ENCODE measurements at places on chromosomes 1 and 21.

DNA sequence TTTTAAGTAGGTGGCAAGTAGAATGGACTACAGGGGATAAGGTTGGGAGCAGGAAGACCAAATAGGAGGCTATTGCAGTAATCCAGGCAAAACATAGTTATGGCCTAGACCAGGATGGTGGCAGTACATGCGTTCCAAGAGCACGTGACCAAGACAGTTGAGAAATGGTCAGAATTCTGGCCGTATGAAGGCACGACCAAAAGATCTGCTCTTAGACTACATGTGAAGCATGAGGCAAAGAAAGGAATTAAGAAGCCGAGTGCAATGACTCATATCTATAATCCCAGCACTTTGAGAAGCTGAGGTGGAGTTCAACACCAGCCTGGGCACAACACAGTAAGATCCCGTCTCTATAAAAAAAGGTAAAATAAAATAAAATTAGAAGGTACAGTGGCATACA, 71.3 kb downstream of the LUZP1 start:
- no peak for DNase-seq

GRCh38 chr1:244665771-244666217, 12.9 kb downstream of the DESI2 start:
- no peak for DNase-seq

DNA sequence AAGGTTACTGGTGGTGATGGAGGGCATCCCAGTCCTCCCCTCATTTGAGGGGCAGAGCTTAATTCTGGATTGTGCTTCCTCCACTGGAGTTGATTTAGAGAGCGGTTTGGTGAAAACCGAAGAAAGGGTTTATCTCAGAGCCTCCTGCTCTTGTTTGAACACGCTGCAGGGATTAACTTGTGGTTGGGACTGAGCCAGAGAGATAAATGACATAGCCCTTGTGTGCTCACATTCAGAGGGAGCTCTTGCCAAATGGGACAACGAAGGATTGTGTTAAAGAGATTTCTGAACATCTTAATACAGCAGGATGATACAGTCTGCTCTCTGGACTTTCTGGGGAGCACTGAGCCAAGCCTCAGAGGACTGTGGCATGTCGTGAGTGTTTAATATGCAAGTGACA, 308.2 kb downstream of the DISC1 start:
- DNase-seq: no peak

DNA sequence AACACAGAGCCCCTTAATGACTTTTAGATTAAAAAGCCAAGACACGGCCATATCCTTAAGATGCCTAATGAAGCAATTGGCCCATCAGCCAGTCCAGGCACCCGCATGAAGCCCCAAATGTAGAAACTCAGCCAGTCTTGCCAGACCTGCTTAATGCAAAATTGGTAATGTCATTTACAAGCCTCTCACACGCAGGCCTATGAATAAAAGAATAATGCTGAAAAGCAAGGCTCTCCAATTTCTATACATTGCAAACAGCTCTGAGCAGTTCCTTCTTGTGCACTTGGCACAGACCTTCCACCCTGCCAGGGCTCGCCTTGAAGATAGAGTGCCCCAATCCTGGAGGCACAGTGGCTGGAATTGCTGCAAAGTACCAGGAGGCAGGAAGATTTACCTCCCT, 498.9 kb downstream of the NPHP4 start:
- no peak for DNase-seq

- no peak for DNase-seq
These were observed 15.9 kb upstream of the CGN start for GRCh38 chr1:151495316-151495715.

DNA sequence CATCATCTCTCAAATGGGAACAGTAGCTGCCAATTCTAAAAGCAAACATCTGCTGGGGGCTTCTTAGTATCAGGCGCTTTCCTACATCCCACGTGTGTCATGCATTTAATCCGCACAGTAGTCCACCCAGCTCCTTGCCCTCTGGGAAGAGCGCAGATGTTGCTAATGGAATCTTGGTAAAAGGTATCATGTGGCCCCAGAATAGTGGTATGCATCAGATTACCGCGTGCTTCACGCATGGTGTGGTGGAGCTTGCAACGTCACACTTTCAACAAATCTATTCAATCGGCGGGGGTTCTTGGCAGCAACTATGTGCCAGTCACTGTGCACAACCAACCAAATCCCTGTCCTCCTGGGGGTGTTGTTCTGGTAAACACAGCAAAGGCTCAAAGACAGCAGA, 141.0 kb downstream of the HIVEP3 start:
- DNase-seq: no peak

DNA sequence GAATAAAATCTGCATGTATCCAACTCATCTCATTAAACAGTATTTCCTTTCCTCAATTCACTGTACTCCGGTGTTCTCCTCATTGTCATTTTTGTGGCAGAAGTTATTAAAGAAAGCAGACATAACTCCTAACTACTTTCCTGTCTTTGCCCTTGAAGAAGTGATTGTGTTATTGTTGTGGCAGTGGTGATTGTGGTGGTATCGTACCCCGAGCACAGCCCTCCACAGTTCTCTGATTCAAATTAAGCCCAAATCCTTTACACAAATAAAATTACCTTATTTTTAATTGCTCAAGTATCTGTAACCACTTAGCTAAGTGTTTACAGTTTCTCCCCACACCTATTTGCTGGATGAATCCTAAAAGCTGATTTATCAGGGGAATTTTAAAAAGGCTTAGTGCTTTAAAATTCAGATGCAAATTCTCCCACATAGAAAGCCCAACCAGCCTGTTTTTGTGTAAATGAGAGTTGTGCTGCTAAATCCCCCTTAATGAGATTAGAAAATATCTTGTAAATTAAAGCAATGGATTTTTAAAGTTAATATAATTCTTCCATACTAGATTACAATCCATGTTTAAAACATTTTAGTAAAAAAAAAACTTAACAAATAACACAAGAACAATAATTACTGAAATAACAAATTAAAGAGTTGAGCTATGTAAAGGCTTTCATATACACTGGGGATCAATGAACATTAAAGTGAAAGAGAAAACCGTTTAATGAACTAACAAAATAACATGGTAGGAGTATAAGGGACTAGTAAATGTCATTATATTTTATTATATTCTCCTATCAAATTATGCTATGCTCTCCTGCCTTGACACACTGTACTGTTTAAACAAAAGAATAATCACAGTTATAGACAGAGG, 259.0 kb downstream of the NEGR1 start:
- no peak for DNase-seq

DNA sequence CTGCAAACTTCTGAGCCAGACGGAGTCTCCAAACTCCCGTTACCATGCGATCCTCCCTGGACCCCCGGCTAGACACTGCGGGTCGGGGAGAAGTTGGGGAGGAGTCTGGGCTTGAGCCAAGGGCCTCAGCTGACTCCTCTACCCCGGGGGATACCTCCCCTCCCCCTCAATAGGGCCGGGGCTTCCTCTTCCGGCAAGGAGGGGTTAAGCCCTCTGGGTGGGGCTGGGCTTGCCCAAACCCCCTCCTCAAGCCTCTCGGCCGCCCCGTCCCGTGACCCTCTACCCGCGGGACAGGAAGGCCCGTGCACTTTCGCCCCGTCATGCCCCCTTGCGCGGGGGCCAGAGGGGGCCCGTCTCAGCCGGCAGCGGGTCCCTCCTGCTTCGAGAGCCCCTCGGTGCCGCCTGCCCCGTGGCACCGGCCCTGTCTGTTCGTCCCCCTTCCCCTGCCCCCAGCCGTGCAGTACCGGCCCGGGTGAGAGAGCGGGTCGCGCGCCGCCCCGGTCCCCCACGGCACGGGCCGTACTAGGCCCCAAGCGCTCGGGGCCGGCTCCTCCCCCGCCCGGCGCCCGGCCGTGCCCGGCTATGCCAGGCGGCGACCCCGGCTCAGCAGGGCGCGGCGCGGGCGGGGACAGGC, 652 bp downstream of the ARL8A start:
- DNase-seq: no peak

- DNase-seq: peak; percentile 90
These were observed 55.7 kb upstream of the ETV3 start for GRCh38 chr1:157193702-157194391.

- no peak for DNase-seq
These were observed 862 bp upstream of the SGIP1 start for GRCh38 chr1:66532798-66533783.

DNA sequence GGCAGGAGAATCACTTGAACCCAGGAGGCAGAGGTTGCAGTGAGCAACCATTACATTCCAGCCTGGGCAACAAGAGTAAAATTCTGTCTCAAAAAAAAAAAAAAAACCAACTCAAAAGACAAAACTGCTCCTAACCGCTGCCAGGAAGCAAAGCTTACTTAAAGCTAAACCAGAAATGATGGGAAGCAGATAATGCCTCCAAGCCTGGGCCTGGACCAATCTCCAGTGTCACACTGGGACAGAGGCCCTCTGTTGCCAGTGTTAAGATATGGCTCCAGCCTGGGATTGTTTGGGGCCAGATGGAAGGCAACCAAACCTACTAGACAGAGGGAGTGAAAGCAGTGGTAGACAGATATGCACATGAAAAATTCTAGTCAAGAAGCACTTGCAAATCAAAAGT, 36.9 kb downstream of the NSL1 start:
- DNase-seq: no peak

DNA sequence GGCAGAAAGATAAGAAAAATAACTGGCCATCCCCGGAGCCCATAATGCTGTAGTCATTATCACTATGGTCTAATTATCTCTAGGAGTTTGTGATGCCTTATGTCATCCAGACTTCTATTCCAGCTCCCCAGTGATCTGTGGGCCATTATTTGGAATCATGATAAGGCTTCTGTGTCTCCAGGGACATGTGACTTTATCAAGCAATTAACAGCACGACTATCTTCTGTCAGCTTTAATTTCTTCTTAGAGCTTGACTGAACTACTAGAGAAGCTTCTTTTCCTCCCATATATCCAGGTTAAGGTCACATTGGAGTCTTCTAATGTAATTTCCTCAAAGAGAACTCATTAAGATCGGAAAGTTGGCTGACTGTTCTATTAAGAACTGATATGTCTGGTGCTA, 100.4 kb downstream of the LHX8 start:
- no peak for DNase-seq

- DNase-seq: no peak
These were observed 158.4 kb upstream of the CD34 start for GRCh38 chr1:208069317-208069716.

GRCh38 chr1:159916242-159917051, 8.9 kb downstream of the TAGLN2 start:
- DNase-seq: no peak

- peak; percentile 13 for DNase-seq
These were observed 8.9 kb downstream of the ACTRT2 start for GRCh38 chr1:3029991-3030662.

GRCh38 chr21:37595944-37596343, 229.4 kb downstream of the DYRK1A start:
- DNase-seq: no peak

DNA sequence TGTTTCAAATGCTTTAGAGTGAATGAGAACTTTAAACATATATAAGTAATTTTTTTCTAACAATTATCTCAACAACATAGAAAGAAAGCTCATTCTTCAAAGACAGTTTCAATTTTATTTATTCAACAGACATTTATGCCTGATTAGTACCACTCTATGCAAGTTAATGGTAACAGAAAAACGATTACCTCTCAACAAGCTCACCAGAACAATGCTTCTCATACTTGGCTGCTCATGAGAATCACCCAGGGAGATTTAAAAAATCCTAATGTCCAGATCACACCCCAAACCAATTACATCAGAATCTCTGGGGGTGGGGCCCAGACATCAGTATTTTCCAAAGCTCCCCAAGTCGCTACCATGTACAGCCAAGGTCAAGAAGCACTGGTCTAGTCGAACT, 312.4 kb downstream of the PAPPA2 start:
- no peak for DNase-seq

- DNase-seq: no peak
These were observed 150.9 kb downstream of the NTMT2 start for GRCh38 chr1:170296642-170297041.

DNA sequence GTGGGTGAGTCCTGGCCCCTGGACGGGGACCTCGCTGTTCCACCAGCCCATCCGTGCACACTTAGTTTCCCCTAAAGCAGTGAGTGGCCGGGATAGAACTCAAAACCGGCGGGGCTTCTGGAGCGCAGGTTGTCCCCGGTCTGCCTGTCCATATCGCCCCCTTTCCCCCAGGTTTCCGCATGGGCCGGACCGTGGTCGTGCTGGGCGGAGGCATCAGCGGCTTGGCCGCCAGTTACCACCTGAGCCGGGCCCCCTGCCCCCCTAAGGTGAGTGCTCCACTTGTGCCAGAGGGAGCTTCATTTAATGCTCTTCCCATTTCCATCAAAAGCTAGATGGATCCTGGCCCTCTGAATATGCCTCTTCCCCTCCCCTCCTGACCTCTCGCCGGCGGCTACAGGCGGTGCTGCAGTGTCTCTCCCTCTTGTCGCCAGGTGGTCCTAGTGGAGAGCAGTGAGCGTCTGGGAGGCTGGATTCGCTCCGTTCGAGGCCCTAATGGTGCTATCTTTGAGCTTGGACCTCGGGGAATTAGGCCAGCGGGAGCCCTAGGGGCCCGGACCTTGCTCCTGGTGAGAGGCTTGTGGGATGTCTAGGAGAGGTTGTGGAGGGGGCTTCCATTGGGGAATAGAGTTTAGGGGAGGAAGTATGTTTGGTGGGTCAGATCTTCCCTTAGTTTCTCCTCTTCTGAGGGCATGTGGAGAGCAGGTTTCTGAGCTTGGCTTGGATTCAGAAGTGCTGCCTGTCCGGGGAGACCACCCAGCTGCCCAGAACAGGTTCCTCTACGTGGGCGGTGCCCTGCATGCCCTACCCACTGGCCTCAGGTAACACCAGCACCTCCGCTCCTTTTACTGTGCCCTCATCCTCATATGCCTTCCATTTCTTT, 683 bp downstream of the PPOX start:
- DNase-seq: no peak

DNA sequence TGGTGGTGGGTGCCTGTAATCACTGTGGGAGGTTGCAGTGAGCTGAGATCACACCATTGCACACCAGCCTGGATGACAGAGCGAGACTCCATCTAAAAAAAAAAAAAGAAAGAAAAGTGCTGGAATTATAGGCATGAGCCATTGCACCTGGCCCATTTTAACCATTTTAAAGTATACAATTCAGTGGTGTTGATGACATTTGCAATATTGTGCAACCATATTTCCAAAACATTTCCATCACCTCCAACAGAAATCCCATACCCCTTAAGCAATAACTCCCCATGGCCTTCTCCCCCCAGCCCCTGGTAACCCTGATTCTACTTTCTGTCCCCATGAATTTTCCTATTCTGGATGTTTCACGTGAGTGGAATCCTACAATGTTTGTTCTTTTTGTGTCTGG, 11.0 kb upstream of the GPR157 start:
- no peak for DNase-seq

DNA sequence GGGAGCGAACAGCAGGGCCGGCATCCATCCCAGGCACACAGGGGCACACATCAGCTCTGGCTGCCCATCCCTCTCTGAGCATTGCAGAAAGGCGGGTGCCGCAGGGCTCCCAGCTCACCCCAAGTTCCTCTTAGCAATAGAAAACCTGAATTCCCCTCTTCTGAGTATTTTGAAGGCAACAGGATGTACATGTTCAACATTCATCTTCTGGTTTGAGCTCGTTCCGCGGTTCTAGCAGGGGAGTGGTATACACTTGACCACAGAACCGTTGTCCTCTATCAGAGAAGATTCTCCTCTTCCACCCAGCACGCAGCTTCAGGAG, 23.6 kb downstream of the ACTA1 start:
- no peak for DNase-seq

- no peak for DNase-seq
These were observed 314.4 kb upstream of the ZP4 start for GRCh38 chr1:238205045-238205662.

- no peak for DNase-seq
These were observed 4.1 kb upstream of the KCNAB2 start for GRCh38 chr1:6041432-6042062.

- DNase-seq: peak; percentile 35
These were observed 15.0 kb upstream of the TTC22 start for GRCh38 chr1:54816130-54816529.

Measured in mesothelial cell of epicardium (in vitro differentiated cells).